Kasumi-1 (cell line): ENCODE measurements at places on chromosomes 3 and 15.

DNA sequence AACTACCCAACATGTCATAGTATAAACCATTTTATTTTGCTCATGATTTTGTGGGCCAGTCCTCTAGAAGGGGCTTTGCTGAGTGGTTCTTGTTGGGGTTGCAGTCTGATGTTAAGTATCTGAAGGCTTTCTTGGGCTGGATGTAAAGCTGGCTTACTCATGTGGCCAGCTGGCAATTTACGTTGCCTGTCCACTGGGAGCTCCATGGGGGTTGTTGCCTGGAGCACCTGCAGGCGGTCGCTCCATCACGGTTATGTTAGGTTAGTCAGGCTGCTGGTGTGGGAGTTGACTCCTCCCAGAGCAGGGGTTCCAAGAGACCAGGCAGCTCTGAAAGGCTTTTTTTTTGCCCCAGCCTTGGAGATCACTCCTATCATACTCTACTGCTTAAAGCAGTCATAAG, 98.1 kb downstream of the NR1D2 start:
- no peak for DNase-seq

GRCh38 chr15:60887139-60887538, 342.0 kb downstream of the RORA start:
- DNase-seq: no peak

DNA sequence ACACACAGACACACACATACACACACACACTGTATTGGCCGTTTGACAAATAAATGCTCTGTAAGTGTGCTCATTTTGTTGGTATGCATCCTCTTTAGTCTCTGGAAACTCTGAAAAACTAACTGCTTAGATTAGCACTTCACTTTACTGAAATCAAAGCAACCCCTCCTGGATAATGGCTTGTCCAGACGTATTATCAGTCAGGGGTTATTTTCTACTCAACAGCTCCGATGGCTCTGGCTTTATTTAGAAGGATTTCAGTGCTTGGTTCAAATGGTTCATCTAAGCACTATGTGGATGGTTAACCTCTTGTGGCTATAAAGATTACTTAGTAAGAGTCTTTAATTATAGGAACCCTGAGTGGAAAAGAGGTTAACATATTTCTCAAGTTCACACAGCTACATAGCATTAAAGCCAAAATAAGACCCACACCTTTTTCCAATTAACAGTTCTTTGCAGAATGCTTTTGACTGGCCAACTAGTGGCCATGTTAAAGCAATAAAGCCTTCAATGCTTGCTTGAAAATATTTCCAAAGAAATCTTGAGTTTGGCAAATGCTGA, 516.1 kb upstream of the NAALADL2 start:
- no peak for DNase-seq

DNA sequence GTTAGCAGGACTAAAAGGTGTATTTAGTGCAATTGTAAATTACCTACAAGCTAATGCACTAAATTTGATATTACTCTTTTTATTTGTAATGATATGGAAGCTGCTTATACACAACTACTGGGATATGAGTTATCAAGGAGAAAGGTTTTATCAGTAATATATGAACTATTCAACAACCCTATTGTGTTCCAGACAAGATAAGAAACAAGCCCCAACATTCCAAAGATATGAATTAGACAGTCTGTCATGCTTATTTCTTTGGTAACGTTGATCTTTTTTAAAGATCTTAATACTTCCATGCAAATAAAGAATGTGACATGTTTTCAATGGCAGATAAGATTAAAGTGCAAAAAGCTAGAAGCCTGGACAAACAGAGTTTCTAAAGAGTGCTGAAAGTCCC, 314.0 kb upstream of the THBS1 start:
- no peak for DNase-seq

DNA sequence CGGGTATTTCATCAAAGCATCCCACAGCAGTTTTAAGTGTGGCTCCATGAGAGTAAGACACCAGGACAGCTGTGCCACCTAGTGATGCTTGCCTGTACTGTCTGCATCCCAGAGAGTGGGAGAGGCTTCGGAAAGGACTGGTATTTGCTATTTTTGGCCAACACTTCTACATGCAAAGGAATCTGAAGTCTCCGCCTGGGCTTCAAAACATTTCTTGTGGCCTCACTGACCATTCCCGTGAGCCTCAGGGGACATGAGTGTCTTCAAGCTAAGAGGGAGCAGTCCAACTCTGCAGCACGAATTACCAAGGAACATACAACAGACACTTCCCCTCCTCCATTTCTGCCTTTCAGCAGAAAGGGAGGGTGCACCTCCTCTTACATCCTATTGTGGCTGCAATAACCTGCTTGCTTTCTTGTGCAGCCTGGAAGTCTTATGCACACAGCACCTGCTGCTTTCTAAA, 177.5 kb downstream of the RORA start:
- no peak for DNase-seq
